NCI-H446 treated with DMSO at 0.1 percent for 48 hours (cell line): ENCODE measurements at places on chromosomes 2 and 18.
A peak's percentile ranks its signal among the peaks of the same experiment; 100 is the strongest.

DNA sequence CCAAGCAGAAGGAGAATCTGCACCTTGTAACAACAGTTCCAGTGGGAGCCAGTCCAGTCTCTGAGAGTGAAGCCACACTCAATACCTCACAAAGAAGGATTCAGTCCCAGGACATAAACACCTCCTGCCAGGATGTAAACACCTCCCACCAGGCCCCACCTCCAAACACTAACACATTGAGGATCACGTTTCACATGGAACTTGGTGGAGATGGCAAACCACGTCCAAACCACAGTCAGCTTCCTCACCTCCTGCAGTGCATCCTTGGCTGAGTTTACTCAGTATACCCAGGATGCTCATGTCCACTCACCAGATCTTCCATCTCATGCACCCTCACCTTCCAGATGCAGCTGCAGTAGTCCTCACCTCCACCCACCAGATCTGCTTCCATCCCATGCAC is 37.8 kb upstream of the TMEM18 start:
- DNase-seq: no peak

GRCh38 chr2:218962859-218963492 is 3.5 kb downstream of the CDK5R2 start:
- peak; percentile 87 for DNase-seq

DNA sequence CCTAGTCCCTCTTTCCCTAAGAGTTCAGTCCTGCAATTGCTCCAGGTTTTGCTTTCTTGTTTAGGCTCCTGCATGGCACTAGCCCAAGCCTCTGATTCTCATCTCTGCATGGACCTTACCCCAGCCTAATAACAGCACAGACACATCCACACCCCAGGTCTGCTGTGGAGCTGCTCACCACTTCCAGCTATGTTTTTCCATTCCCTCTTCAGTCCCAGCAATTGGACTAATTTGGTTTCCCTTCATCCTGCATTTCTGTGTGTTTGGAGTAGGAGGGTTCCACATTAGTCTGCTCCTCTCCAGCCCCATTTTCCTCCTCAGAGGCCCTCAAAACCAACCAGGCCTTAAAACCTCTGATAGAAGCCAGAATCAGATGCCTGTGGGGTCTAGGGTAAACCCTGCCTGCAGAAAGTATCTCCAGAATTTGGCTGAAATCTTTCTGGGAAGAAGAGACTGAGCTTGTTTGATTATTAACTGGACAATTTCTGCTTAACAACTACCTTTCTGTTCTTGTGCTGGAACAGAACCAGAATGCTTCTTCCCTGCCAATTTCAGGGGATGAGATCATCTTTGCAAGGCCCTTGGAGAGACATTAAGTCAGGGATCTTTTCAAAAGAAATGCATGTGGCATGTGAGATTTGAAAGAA is 95.9 kb downstream of the GFPT1 start:
- DNase-seq: peak; percentile 85

DNA sequence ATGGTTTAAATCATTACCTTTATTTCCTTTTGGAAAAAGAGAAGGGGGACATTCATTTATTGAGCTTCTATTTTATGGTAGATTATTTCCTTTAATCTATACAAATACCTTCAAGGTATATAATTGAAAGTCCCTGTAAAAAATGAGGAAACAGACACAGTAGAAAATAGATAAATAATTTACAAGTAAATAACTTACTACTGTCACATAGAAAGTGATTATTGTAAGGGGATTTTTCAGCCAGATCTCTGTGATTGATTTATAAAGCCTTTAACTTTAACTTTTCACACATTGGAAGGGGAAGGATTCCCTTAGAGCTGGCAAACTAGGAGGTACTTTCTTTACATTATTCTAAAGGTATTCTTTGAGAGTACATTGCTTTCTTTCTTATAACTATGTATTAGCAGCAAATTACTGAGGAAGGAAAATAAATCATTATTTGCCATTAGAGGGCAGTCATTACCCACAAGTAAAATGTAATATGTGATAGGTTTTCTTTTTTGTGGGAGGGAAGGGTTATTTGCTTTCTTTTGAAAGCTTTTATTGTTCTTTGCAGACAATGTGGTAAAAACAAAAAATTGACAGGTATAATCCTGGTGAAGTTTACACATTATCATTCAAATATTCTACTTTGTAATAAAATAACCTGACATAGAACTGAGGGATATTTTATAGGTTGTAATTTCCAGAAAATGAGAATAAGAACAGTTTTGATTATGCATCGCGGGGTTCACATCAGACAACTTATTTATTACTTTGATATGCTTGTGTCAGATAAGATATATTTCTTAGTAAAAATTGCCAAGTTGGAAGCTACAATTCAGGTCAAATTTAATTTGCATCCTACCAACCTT is 24.8 kb upstream of the RPE start:
- DNase-seq: no peak

GRCh38 chr2:116510117-116510671 is 1304.3 kb upstream of the DDX18 start:
- no peak for DNase-seq

- no peak for DNase-seq
These were observed 2.5 kb upstream of the CDH7 start for GRCh38 chr18:65748321-65748720.

DNA sequence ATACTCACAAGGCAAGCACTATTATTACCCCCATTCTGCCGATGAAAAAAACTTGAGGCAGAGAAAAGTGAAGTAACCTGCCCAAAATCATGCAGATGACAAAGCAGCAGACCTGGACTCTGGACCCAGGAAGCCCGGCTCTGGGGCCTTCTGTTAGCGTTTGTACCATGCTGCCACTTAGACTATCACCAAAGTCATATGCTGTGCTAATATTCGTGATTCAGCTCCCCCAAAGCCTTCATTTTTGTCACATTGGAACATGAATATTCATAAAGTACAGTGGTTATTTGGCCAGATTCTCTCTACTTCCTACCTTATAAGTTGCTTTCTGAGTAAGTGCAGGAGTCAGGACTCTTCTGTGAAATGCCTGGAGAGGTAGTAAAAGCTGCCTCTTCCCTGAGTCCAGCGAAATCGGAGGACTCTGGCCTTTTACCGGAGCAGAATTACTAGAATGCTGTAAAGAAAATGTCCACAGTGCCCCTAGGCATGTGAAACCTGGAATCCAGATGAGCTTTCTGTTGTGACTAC is 86.7 kb downstream of the FTCDNL1 start:
- no peak for DNase-seq
